Right ventricle myocardium superior (tissue), 1 donor: ENCODE measurements at places on chromosomes 5 and 9.

GRCh38 chr5:155728857-155729683 is 597.9 kb upstream of the SGCD start:
- DNase-seq: peak; percentile 58

GRCh38 chr5:140632366-140633020 is 482 bp downstream of the CD14 start:
- peak; percentile 76 for DNase-seq

GRCh38 chr5:158383486-158383885 is 524.5 kb upstream of the CLINT1 start:
- DNase-seq: no peak

DNA sequence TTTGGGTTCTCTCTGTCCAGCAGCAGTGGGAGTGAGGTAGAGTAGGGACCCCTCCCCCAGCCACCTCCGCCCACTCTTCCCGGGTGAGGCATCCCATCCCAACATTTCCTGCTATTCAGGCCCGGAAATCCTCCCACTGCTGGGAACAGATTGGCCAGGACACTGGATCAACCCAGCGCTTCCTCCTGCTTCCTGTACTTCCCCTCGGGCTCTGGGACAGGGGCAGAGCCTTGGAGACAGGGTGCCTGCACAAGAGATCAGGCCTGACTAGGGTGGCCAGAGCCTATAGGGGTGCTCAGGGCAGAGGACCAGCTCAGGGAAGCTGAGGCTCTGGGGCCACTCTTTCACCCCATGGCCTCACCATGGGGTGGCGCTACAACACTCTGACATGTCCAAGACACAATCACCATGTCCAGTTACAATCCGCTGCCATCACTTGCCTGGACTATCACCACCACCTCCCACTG is 14.5 kb downstream of the SH2D3C start:
- peak; percentile 75 for DNase-seq

DNA sequence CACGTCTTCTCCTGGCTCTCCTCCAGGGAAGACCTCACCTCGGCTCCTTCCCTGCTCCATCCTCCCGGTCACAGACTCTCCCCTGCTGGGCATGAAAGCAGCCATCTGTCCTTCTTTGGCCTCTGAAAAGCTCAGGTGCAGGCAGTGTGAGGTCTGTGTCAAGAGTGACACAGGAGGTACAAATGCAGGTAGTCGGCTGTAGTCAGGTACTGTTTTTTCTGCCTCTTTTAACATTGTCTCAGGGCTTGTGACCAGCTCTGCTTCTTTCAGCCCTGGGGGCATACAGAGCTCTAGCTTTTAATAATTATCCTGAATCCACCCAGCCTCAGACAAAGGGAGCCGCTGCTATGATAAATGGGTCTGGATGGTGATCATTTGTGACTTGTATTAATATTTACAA is 46.4 kb downstream of the C5orf15 start:
- no peak for DNase-seq

DNA sequence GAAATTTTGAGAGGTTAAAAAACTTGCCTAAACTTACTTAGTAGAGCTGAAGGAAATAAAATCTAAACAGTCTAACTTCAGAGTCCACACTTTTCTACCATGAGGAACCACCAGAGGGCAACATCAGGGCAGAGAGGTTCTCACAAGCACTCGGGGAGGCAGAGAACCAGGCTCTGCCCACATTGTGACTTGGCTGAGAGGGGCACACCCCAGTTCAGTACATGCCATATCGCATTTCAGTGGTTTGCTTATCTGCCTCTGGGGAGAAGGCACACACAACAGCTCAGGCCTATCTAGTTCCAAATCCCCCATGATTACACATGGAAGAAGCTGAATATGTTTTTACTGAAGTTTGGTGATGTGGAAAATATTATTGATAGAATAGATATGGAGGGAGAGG is 49.2 kb downstream of the EQTN start:
- no peak for DNase-seq

- no peak for DNase-seq
Observed at GRCh38 chr5:10699281-10699874, 61.7 kb downstream of the DAP start.

- DNase-seq: no peak
Observed at GRCh38 chr9:69188975-69189374, 14.9 kb downstream of the TJP2 start.

DNA sequence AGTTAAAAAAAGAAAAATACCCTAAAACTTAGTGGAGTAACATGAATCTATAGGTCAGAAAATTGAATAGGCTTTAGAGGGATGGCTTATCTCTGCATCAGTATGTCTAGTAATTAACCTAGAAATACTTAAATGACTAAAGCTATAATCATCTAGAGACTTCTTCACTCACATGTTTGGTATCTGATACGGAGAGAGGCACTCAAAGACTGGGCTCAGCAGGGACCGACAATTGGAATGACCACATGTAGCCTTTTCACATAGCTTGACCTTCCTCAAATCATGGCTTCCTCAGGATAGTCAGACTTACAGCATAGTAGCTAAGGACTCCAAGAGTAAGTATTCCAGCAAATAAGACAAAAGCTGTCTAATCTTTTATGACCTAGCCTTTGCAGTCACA is 105.3 kb upstream of the RORB start:
- no peak for DNase-seq

GRCh38 chr9:34437006-34437925 is 21.1 kb downstream of the FAM219A start:
- no peak for DNase-seq

DNA sequence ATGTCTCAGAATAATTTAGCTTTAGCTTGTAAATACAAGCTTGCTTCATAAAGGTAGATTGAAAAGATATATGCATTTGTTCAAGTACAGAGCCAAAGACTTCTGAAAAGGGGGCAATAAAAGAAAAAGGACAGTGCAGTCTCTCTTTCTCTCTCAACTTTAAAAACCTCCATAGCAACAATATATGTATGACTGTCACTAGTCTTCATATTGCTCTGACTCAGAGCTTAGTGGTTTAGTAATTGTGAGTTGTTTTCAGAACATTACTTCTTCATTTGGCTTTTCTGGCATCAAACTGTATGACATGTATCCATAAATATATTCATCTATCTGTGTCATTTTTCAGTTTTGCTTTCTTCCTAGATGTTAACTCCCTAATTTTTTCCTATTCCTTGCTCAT is 194.6 kb upstream of the KIF2A start:
- DNase-seq: no peak

DNA sequence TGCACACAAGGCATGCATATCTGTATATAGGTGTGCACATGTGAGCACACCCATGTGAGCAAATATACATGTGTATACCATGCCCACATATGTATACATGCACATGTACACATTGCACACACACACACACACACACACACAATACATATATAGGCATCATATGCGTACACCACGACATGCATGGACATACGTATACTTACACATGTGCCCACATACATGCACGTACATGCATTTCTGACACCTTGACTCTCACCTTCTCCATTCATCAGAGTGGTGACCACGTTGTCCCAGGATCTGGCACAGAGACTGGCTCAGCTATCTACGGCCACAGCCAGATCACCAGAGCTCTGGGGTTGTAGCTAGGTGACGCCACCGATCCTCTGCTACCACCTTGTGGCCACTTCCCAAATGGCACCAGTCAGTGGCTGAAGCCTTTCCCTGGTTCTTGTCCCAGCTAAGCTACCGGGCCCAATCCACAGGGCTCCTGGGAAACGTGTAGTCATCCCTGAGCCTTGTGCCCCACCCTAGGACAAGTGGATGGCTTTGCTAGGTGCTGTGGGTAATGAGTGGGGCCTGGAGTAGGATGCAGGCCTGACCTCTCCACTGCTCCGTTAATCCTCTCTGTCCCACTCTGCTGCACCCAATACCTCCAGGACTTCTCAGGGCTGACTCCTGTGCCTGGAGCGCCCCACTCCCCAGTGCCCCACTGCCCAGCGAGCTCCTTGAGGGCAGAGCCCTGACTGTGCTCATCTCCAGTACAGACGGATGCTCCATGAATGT is 194.4 kb downstream of the RGS3 start:
- peak; percentile 88 for DNase-seq

GRCh38 chr5:175288048-175288621 is 155.8 kb downstream of the DRD1 start:
- peak; percentile 34 for DNase-seq

GRCh38 chr9:134838651-134839454 is 41.8 kb upstream of the FCN2 start:
- DNase-seq: peak; percentile 31

DNA sequence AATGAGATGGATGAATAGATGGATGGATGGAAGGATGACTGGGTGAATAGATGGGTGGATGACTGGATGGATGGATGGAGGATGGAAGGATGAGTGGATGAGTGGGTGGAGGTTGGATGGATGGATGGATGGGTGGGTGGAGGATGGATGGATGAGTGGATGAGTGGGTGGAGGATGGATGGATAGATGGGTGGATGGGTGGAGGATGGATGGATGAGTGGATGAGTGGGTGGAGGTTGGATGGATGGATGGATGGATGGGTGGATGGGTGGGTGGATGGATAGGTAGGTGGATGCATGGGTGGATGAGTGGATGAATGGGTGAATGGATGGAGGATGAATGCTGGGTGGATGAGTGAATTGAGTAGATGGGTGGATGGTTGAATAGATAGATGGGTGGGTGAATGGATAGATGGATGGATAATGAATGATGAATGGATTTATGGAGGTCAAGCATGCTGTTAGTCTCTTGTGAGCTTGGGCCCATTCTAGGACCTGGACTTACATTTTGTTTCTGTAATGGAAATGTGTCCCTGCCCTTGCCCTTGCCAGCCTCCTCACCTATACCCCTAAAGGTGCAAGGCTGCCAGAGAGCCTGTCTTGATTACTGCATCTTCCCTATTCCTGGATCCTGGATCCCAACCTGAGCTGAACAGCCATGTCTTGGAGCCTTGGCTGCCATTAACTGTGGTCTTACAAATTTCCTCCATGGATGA is 159.7 kb upstream of the NFIL3 start:
- no peak for DNase-seq

GRCh38 chr9:129624168-129624759 is 1.7 kb upstream of the NTMT1 start:
- peak; percentile 75 for DNase-seq

DNA sequence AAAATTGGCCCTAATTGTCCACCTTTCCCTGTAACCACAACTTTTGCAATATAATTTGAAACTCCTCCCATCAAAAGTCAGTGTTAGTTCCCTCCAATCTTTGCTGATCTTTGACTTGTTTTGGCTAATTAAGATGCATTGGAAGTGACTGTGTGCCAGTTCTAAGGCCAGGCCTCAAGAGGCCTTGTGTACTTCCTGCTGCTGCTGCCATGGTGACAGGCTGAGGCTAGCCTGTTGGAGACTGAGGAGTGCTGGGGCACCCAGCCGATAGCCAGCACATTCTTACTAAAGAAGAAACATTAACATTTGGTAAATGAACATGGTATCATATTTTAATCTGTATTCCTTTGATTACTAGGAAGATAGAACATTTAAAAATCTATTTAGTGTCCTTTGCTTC is 86.5 kb downstream of the SREK1 start:
- DNase-seq: no peak

- no peak for DNase-seq
Observed at GRCh38 chr5:157212307-157212706, 31.7 kb downstream of the ITK start.

DNA sequence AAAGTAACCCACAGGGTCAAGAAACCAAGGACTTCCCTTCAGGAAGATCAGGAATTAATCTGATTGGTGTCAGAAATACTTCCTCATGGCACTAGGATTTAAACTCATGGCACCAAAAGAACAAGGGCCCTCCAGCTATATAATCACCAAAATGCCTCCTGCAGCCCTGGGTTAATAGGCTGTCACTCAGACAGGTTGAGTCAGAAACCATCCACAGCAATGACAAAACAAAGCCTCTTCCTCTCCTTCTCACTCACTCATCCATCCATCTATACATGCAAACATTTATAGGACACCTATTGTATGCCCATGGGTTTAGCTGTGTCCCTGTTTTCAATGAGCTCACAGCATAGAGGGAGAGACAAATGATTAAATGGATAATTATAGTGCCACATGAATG is 62.5 kb upstream of the SPOCK1 start:
- no peak for DNase-seq

GRCh38 chr5:94422812-94423211 is 195.6 kb downstream of the KIAA0825 start:
- no peak for DNase-seq

DNA sequence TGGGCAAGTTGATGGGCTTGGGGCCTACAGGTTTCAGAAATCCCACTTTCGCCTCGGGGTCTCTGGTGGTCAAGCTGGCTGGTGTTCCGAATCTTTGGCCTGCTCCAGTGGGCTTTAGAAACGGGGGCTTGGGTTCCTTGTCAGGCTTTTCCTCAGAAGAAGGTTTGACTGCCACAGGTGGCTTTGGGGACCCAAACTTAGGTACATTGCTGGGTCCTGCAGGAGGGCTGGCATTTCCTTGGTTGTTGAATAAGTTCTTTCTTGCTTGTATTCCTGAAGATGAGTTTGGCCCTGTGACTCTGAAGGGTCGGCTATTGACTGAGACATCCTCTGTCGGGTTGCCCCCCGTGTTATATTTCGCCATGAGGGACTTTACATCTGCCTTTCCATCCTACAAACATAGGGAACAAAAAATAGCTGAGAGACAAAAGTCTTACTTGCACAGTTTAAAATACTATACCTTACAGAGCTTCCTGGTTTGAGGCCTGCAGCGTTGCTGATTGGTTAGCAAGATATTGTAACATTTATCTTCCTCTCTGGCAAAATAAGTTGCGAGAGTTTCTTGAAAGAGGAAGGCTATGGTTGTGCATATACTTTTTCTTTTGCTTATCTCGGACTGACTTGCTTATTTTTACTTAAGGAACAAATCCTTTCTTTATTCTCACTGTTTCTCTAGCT is 16.6 kb downstream of the FYB1 start:
- DNase-seq: no peak

GRCh38 chr5:177276886-177277285 is 26.6 kb downstream of the RAB24 start:
- no peak for DNase-seq

- no peak for DNase-seq
Observed at GRCh38 chr5:6450319-6450833, 1.7 kb downstream of the UBE2QL1 start.

- no peak for DNase-seq
Observed at GRCh38 chr5:96928931-96929708, 6.8 kb upstream of the LNPEP start.

DNA sequence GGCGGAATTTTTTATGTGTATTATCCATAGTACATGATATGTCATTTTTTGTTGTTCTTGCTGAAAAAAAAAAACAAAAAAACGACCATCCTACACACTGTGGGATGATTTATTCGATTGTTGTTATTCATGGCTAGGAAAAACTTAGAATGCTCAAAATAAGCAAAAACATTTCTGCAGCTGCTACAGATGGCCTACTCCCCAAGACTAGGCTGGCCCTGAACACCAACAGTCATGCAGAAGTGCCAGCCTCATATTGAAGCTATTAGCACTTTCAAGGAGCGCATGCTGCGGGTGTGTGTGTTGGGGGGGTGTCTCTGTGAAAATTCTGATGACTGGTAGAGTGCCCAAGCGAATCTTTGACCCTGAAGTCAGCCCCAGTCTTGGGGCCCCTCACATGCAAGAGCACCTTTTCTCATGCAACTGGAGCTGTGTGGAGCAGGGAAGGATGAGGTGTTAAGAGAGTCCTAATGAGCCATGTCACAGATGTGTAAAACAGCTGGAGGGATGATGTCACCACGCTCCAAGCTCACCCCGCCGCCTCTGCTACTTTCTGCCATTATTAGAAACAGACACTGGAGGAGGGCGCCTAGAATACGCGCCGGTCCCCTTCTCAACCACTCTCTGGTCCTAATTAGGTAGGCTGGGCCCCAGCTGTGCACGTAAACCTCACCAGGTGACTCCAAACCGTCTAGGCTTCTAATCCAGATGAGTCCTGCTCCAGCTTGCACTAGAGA is 61.0 kb upstream of the SMIM23 start:
- DNase-seq: no peak

GRCh38 chr5:180070756-180071530 is 616 bp downstream of the RNF130 start:
- peak; percentile 68 for DNase-seq
